Effector CD4-positive, alpha-beta T cell (primary cell): ENCODE measurements at places on chromosomes 3 and 15.

DNA sequence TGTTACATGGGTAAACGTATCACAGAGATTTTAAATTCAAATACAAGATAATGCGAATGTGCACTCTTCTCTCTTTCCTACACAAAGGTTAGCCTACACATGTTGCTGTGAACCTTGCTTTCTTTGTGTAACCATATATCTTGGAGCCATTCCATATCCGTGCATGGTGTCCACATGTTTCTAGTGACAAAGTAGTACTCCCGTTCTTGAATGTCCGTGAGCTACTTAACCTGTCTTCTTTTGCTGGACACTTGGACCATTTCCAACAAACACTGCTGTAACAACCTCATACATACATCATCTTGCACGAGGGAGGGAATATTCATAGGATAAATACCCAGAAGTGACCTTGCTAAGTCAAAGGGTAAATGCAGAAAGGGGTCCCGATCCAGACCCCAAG lies 75.0 kb downstream of the STRIT1 start:
- DNase-seq: no peak

DNA sequence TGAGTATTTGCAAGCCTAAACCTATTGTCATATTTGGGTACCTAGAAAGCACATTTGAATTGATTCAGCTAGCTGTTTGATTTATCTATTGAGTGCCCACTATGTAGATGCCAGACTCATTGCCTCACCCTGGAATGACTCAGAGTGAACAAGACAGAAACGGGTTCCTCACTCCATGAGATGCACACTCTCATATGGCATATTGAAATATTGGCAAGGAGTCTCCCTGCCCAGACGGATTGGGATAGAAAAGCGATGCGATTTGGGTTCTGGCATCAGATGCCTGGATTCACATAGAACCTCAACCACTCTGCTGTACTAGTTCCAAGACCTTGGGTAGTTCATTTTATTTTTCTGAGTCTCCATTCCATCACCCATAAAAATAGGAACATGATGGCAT lies 22.5 kb downstream of the LRRN1 start:
- DNase-seq: no peak

- DNase-seq: no peak
Observed at GRCh38 chr3:36784138-36784635, 19.8 kb upstream of the DCLK3 start.

GRCh38 chr15:81297147-81297572 lies 26.8 kb downstream of the STARD5 start:
- DNase-seq: no peak

- no peak for DNase-seq
Observed at GRCh38 chr15:84915606-84915958, 31.1 kb downstream of the SLC28A1 start.

- no peak for DNase-seq
Observed at GRCh38 chr3:128987302-128988100, 6.4 kb downstream of the CFAP92 start.

DNA sequence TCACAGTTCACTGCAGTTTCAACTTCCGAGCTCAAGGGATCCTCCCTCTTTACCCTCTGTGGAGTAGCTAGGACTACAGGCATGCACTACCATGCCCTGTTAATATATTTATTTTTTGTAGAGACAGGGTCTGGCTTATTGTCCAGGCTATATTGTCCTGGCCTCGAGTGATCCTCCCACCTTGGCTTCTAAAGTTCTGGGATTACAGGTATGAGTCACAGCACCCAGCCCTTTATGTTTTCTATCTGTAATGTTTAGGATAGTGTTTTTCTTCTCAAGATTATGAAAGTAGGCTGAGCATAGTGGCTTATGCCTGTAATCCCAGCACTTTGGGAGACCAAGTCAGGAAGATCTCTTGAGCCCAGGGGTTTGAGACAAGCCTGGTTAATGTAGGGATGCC lies 11.9 kb upstream of the SCG3 start:
- DNase-seq: no peak

DNA sequence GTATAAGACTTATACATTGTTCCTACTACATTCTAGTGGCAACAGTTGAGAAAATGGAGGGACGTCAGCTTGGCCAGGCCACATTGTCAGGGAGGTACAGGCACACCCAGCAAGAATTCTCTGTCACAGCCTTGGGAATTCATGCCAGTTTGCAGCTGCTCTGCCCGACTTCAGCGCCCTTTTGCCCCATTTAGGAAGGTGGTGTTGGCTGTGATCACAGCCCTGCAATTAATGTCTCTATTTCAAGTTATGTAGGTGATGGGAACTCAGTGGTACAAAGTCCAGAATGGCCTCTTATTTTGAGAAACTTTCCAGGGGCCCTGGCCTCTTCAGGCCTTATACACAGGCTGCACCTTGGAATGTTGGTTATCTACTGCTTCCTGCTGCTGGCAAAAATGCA lies 26.7 kb downstream of the AMOTL2 start:
- no peak for DNase-seq

- DNase-seq: no peak
Observed at GRCh38 chr3:7567160-7567559, 706.2 kb downstream of the GRM7 start.
